ENCODE measurements at places on chromosomes 12 and 14. TPM values are rescaled to one million over a fixed set of nuclear protein-coding genes. Genes with fewer than 3 reads are reported as not detected.

RNASE4 gene
- total RNA-seq: 1.4 TPM

LMNTD1 gene
- not detected for total RNA-seq

ADAM21 gene
- total RNA-seq: not detected

NANOG gene
- not detected for total RNA-seq

PMCH gene
- not detected for total RNA-seq

TPH2 gene
- total RNA-seq: not detected

TMEM30B gene
- total RNA-seq: 0.42 TPM

GZMB gene
- total RNA-seq: 105 TPM

ACTR6 gene
- 33.8 TPM for total RNA-seq

- no peak for DNase-seq
These were observed 135.2 kb upstream of the KRR1 start for GRCh38 chr12:75646329-75647210.

DNA sequence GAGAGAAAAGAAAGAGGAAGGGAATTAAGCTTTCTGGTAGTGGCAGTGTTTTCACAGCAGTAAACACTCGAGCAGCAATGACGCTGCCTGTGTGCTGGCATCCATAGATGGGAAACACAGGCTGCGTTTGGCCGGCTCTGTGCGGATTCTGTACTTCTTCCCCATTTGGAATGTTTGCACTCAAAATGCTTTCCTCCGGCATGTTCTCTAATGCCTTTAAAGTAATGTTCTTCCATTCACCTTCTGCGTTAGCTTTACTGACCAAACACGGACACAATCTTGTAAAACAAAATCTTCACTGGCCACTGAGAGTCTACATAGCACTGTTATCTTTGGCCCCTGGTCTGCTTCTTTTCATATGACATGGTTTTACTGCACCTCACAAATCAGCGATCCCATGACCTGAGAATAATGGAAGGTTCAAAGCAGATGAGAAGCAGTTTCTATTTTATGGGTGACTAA lies 31.4 kb downstream of the DCP1B start:
- DNase-seq: no peak

DNA sequence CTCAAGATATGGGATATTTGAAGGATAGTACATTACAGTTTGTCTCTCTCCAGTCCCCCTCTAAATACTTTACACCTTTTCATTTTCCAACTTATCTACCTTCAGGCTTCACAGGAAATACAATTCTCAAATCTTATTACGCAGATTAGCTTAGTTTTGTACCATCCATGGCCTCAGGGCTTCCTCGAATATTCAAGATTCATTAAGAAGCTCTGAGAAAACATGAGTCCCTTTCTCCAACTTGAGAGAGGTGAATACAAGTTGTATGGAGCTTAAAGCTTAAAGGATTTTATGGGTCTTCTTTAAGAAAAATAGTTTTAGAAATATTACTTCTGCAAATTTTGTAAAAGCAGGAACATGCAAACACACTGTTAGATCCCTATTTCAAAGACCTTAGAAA lies 1212.5 kb downstream of the GALC start:
- no peak for DNase-seq

- DNase-seq: no peak
These were observed 398.9 kb downstream of the EGLN3 start for GRCh38 chr14:33551963-33552362.

DNA sequence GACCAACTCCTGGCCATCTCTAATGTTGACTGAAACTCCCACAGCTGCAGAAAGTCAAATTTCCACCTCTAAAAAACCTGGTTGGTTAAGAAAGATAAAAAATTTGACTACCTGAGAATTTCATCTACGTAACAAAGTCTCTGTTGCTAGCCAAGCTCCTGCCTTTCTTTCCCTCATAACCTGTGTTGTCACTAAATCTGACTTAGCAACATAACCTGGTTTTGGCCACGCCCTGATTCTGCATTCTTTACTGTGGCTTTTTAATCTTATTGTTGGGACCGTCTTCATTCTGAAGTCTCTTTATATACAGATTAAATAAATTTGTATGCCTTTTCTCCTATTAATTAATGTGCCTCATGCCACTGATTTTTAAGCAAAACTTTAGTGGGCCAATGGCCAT lies 16.1 kb upstream of the CD69 start:
- DNase-seq: no peak

- no peak for DNase-seq
These were observed 31.7 kb downstream of the RTRAF start for GRCh38 chr14:52020866-52021717.

- DNase-seq: no peak
These were observed 26.4 kb downstream of the GLIPR1L1 start for GRCh38 chr12:75360920-75361319.

- DNase-seq: no peak
These were observed 28.1 kb upstream of the IL22 start for GRCh38 chr12:68281322-68282077.

DNA sequence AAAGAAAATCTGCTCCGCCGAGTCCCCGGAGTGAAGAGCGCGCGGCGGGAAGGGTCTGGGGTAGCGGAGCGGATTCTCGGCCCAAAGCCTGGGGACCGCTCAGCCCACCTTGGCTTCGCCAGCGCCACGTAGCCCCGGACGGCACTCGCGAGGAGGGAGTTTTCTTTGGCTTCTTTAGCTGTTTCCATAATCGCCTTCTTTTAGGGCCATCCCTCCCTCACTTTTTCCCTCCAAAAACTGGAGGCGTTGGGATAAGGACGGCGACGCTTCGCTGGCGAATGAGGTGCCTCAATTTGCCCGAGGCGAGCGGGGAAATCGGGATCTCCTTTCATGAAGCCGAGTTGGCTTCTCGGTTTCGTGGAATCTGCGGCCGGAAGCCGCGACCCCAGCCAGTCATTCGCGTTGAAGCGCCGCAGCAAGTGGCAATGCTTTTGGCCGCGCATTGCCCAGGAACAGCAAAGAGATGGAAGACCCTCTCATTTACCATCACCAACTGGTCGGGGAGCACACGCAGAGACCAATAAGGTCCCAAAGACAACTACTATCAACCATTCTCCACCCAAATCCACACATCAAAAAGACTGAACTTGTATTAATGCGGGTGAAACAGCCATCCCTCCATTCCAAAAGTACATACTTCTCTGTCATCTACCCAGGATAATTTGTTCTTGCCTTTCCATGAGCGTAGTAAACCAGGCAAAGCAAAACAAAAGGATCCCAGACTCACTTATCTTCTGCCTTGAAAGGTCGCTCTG lies 8.4 kb upstream of the SIX1 start:
- DNase-seq: no peak

GRCh38 chr14:73237219-73237785 lies at the start of gene PAPLN:
Gene PAPLN (plus strand): TSS chr14:73237506. CDS start chr14:73239779, 2,273 bp downstream.
- no peak for DNase-seq

GRCh38 chr12:52708010-52708409 lies 4.7 kb upstream of the KRT77 start:
- DNase-seq: no peak

DNA sequence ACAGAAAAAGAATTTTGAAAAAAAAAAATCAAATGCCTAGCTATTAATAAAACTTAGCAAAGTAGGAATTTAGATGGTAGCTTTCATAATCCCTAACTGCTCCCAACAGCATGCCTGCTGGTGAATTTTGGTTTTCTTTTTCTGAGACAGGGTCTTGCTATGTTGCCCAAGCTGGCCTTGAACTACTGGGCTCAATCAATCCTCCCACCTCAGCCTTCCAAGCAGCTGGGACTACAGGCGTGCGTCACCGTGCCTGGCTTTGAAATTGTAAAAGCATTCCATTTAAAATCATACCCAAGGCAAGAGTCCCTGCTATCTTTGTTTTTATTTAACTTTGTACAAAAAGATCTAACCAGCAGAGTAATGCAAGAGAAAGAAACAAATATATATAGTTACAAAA lies 20.7 kb downstream of the FBXO21 start:
- no peak for DNase-seq

- DNase-seq: no peak
These were observed 143.1 kb upstream of the NUDT4 start for GRCh38 chr12:93234641-93235040.

- no peak for DNase-seq
These were observed 12.4 kb upstream of the SLC6A12 start for GRCh38 chr12:226401-226800.
